ENCODE measurements at places on chromosomes 2 and 18. TPM values are rescaled to one million over a fixed set of nuclear protein-coding genes. Genes with fewer than 3 reads are reported as not detected.

DNA sequence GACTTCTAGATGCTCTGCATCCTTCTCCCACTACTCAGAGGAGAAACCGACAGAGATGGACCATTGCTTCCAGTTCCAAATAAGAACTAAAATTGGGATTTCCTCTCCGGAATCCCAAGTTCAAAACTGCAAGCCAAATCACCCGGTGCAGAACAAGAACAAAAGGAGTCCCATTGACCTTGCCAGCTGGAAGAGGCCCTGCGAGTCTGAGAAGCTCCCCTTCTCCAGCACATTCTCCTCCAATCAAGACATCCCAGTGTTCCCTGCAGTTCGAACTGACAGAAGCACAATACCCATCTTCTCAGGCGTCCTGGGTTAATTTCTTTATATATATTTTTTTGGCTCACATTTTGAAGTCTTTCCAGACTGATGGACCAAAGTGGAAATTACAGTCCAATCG lies 195.3 kb upstream of the MEIS1 start:
- DNase-seq = no peak

DNA sequence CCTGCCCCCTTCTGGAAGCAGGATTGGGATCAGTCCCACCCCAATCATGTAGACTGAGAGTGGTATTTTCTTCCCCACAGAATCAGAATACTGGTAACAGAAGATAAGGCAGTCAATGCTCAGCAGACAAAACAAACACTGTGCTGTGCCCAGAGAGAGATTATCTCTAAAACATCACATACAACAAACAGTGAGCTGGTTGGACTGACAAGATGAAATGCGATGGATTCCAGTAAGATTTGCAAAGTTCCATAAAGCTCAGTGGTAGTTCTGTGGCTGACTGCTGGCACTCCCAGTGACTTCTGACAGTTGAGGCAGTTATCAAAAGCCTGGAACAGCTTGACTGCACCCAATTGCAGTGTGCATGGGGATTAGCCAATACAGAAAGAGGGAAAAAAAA lies 311.5 kb upstream of the MGAT5 start:
- DNase-seq = no peak

Gene ALK
- total RNA-seq = not detected

Gene TRIM43
- total RNA-seq = 0.23 TPM

DNA sequence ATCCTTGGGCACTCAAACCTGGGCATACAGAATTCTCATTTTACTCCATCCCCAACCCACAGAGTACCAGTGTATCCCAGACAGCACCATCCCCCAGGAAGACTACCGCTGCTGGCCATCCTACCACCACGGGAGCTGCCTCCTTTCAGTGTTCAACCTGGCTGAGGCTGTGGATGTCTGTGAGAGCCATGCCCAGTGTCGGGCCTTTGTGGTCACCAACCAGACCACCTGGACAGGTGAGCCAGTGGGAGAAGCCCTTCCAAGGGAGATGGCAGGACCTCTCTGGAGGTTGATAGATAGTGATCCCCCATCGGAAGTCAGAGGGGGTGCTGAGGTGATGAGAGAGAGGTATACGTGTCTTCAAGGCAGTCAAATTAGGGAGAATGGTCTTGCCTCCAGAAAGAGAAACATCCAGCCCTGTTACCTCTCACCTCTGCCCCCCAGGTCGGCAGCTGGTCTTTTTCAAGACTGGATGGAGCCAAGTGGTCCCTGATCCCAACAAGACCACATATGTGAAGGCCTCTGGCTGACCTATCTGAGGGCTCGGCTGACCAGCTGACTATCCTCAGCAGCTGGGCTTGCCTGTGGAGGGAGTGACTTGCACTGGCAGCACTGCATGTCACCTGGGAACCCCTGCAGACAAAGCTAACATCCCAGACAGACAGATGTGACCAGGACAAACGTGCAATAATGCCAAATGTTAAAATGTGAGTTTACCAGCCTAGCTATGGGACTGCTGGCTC lies 9.5 kb downstream of the PKDCC start:
- DNase-seq = no peak

GRCh38 chr18:31513189-31513935 lies 15.4 kb downstream of the DSG2 start:
- DNase-seq = no peak

Gene MROH2A
- total RNA-seq = not detected

Gene GLI2
- total RNA-seq = 1.3 TPM

Data from activated CD8-positive, alpha-beta memory T cell treated with anti-CD3 and anti-CD28 coated beads, Interleukin-2, amount 10 ng/mL, durations not matched to agents 7 days and 5 days (primary cell).